ENCODE measurements at places on chromosomes 5 and 9. TPM values are rescaled to one million over a fixed set of nuclear protein-coding genes. Genes with fewer than 3 reads are reported as not detected.

- peaks cover 8% of the 10 kb centered on the region for H3K4me1 ChIP-seq
- no peak for DNase-seq
- no peak overlapping the region for H3K4me3 ChIP-seq
- H3K36me3 ChIP-seq, result no peaks in the 10 kb centered on the region
- no peak overlapping the region for H3K27ac ChIP-seq
These were observed 131.3 kb downstream of the MVB12B start for GRCh38 chr9:126457890-126458289.

- peaks cover under 1% of the 10 kb centered on the region for H3K27me3 ChIP-seq
- no peak for DNase-seq
- no peaks in the 10 kb centered on the region for H3K36me3 ChIP-seq
- no peak overlapping the region for H3K27ac ChIP-seq
- H3K4me3 ChIP-seq, result no peak overlapping the region
These were observed 48.4 kb upstream of the SNAPC3 start for GRCh38 chr9:15374310-15374709.

DNA sequence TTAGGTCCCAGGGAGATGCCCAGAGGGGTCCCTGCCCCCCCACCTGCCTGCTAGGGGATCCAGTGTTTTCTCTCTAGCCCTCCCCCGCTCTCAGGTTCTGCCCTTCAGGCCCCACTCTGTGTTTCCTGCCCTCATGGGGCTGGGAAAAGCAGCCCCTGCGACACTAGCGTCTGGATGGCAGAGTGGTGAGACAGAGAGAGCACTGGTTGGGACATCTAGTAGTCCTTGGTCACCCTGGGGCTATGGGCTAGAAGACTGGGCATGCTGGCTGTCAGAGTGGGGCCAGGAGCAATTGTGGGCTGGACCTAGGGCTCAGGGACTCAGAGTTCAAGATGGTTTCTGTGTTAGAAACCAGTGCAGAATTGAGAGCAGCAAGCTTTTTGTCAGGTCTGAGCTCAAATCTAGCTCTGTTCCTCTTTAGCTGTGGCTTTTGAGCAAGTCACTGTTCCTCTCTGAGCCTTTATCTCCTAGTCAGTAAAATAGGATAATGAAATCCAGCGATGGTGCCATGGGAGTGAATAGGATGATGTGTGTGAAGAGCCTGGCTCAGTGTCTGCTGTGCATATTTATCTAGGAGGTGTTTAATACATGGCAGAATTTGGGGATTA, 39.0 kb downstream of the RGS3 start:
- DNase-seq, result no peak
- no peaks in the 10 kb centered on the region for H3K36me3 ChIP-seq
- H3K4me1 ChIP-seq, result peaks cover 10% of the 10 kb centered on the region
- peak overlapping the region; percentile 79 for H3K27ac ChIP-seq
- H3K27me3 ChIP-seq, result no peaks in the 10 kb centered on the region

DNA sequence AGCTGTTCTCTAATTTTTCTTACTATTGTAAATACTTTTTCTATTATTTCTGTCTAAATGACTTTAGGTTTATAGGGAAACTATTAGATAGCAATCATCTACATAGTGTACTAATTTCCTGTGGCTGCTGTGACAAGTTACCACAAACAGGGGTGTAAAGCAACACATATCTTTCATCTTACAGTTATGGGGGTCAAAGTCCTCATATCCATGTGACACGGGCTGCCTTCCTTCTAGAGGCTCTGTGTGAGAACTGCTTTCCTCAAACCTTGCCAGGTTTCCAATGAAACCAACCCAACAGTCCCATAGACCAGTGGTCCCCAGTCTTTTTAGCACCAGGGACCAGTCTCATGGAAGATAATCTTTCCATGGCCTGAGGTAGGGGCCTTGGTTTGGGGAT, 189.1 kb downstream of the ROR2 start:
- no peak overlapping the region for H3K4me3 ChIP-seq
- H3K36me3 ChIP-seq, result peaks cover 4% of the 10 kb centered on the region
- peaks cover 32% of the 10 kb centered on the region for H3K27me3 ChIP-seq
- H3K4me1 ChIP-seq, result no peaks in the 10 kb centered on the region

- no peak overlapping the region for H3K27ac ChIP-seq
- H3K4me3 ChIP-seq, result no peak overlapping the region
- H3K4me1 ChIP-seq, result no peaks in the 10 kb centered on the region
- DNase-seq, result no peak
These were observed 23.4 kb downstream of the CDK20 start for GRCh38 chr9:87950765-87951488.

DNA sequence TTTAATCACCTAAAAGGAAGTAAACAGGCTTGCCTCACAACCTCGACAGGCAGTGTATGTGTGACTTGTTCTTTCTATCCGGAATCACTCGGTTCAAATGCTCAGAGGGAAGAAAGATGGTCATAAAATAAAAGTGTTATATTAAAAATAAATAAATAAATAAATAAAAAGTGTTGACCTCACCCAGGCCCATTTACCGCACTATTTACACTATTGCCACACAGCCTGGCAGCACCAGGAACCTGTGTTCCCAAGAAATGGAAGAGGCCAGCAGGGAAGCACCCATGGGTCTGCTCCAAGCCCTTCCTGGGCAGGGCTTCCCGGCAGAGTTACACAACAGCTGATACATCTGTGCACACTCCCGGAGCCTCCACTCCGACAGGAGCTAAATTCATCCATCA, 127.9 kb downstream of the EFNA5 start:
- H3K27ac ChIP-seq, result no peak overlapping the region
- H3K4me3 ChIP-seq, result no peak overlapping the region
- H3K27me3 ChIP-seq, result no peaks in the 10 kb centered on the region
- H3K36me3 ChIP-seq, result no peaks in the 10 kb centered on the region
- DNase-seq, result no peak

GRCh38 chr5:18675041-18675440, 1040.8 kb downstream of the TAF11L14 start:
- H3K4me3 ChIP-seq, result no peak overlapping the region
- no peaks in the 10 kb centered on the region for H3K36me3 ChIP-seq
- H3K27ac ChIP-seq, result no peak overlapping the region
- DNase-seq, result no peak
- H3K4me1 ChIP-seq, result no peaks in the 10 kb centered on the region

GRCh38 chr9:123776708-123777537, 153.0 kb downstream of the DENND1A start:
- no peak for DNase-seq
- H3K4me3 ChIP-seq, result no peak overlapping the region
- peaks cover 13% of the 10 kb centered on the region for H3K4me1 ChIP-seq

DNA sequence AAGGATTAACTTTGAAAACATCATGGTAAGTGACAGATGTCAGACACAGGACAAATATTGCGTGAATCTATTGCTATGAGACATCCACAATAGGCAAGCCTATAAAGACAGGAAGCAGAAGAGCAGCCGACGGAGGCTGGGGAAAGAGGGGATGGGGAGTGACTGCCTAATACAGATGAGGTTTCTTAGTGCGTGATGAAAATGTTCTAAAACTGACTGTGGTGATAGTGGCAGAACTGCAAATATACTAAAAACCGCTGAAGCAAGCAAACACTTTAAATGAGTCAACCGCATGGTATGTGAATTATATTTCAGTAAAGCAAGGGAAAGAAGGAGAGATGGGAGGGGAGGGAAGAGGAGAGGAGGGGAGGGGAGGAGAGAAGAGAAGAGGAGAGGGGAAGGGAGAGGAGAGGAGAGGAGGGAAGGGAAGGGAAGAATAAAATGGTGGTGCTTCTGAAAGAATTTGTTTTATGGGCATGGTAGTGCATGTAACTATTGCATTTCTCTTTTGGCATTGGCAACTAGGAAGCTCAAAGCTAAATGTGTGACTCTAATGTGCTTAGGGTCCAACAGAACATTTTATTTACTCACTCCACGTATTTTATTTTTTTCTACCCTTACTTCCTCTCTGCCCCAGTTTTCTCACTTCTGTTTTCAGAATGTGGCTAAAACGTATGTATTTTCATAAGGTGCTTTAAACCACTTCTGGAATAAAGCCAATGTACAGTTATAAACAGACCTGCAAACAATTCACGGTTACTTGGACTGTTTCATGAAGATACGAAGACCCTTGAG, 21.3 kb downstream of the AKNA start:
- peak overlapping the region; percentile 85 for H3K4me3 ChIP-seq
- no peaks in the 10 kb centered on the region for H3K27me3 ChIP-seq
- H3K4me1 ChIP-seq, result peaks cover 61% of the 10 kb centered on the region
- peaks cover 37% of the 10 kb centered on the region for H3K36me3 ChIP-seq
- peak; percentile 78 for DNase-seq

SLCO4C1 gene
- total RNA-seq, result 1.1 TPM
